ENCODE measurements at places on chromosomes 16 and 17.

GRCh38 chr17:67610061-67610460 is 107.7 kb upstream of the NOL11 start:
- DNase-seq = no peak

DNA sequence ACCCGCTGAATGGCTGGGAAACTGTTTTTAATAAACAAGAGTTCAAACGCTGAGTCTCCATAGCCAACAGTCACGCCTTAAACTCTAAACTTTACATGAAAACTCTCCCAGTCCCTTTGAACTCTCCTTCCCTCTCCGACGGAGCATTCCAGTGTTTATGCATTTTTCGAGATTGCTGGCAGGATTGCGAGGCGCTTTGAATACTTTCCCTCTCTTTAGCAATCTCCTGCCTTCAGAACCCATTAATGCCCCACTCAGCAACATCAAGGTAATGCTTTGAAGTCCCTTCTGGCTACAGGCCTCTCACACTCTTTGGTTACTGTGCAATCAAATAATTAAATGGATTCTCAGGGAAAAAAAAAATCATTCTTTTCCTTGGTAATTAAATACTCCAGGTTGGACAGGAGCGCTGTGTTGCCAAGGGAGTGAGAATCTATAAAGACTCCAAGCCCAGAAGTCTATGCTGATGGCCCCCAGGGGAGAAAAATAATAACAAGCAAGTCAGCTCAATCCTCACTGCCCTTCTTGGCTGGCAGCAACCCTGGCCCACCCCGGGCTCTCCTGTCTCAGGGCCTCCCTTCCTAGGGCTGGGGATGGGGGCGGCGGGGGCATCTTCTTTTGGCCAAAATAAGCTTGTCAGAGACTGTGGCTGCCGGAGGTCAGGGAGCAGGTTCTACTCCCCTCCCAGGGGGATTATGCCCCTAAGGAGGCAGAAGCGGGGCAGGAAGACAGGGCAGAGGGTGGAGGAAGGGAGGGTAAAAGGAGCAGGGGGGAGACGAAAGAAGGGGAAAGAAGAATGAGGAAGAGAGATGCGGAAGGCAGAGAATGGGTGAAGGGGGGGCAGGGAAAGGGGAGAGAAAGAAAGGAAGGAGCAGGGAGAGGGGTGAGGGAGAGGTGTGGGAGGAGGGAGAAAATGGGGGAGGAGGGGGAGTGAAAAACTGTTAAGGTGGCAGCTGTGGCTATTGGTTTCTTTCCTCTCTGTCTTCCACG is 45.2 kb downstream of the AXIN2 start:
- DNase-seq = no peak

DNA sequence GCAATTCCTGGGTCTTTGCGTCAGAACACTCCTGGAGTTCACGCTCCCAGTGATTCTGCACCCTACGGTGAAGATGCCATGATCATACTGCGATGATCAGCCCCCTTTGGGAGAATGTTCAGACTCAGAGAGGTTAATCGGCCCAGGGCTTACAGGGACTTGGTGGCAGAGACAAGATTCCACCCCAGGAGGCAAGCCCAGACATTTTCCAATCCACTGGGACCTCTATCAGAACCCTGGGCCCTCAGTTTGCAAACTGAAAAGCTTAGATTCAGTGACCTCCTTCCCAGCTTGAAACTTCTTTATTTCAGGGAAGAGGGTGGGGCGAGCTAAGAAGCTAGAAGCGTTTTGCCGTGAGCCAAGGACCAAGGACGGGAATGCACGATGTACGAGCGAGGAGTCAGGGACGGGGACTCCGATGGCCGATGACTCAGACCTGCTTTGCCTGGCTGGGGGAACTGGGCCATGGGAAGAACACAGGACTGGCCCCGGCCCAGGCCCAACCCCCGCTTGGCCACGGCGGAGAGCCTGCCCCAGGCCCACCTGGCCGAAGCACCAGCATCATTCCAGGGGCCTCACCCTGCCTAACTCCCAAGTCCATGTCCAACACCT is 34.7 kb downstream of the SOCS3 start:
- DNase-seq = no peak

- peak; percentile 37 for DNase-seq
Measured at GRCh38 chr17:75877752-75878173, 618 bp downstream of the TRIM47 start.

All from stimulated activated CD8-positive, alpha-beta memory T cell treated with anti-CD3 and anti-CD28 coated beads, Interleukin-15, amount 100 ng/mL, for 4 hours (primary cell).